ENCODE measurements at places on chromosomes 1 and 21.

DNA sequence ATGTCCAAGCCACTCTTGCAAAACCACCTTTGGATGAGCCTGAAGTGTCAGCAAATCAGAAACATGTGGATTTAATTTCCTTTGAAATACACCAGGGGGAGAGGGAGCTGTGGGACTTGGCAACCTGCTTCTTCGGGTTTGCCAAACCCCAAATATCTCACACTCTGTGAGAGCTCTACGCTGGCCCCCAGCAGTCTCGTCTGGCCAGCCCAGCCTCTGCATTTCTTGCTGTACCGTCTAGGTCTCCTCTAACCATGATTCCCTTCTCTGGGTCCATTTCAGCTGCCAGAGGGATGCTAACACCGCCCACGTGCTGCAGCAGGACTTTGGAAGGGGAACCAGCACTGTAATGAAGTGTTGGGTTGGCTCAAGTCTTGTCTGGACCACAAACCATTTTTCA, 114.6 kb downstream of the MRPS6 start:
- DNase-seq: no peak

- no peak for DNase-seq
Observed at GRCh38 chr21:34592120-34592955, 22.6 kb downstream of the RCAN1 start.

DNA sequence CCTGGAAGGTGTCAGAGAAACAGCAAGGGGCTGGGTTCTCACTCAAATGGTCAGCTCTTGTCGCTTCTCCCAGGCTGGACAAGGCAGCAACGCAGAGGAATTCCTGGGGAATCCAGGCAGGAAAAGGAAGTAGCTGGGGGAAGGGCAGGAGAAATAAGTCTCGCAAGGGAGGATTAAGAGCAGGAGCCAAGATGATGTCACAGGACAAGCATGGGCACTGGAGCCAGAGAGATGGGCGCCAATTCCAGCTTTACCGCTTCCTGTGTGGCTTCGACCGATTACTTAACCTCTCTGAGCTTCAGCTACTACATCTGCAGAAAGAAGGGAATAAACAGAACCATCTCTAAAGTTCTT, 70.5 kb downstream of the SSBP3 start:
- no peak for DNase-seq

DNA sequence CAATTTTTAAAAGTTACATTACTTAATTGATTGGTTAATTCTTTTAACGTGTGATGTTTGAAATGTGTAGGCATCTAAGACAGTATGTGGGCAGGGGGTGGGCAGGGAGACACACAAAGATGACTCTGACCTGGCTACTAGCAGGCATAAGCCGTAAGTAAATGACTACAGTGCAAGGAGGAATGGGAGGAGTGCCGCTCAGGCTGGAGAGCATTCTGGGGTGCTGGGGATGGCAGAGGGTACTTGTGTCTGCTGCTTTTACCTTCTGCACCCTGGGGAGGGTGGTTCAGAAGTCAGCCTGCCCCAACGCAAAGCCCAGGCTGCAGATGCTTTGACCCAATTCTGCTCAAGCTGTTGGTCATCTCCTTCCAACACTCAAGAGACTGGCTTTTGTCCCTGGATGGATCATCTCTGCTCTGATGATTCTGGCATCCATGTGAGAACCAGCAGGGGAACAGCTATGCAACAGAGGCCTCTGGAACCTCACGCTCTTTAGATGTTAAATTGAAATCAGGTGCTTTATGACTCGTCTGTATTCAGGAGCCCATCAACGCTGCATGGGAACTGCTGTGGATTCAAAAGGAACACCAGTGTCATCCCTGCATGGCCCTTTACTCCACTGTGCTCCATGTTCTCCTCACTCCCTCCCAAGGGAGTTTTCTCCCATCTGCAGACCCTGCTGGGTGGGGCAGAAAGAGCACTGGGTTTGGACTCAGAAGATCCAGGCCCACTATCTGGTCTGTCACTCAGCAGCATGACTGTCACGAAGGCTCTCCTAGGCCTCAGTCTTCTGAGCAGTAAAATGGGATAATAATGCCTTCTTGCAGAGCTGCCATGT, 78.8 kb downstream of the FAM78B start:
- DNase-seq: no peak

- no peak for DNase-seq
Observed at GRCh38 chr1:30820299-30820698, 62.7 kb upstream of the LAPTM5 start.

Data from stimulated activated CD4-positive, alpha-beta T cell treated with anti-CD3 and anti-CD28 coated beads, TNF-alpha, amount 100 ng/mL, for 4 hours (primary cell).